ENCODE measurements at places on chromosomes 2 and 18.

DNA sequence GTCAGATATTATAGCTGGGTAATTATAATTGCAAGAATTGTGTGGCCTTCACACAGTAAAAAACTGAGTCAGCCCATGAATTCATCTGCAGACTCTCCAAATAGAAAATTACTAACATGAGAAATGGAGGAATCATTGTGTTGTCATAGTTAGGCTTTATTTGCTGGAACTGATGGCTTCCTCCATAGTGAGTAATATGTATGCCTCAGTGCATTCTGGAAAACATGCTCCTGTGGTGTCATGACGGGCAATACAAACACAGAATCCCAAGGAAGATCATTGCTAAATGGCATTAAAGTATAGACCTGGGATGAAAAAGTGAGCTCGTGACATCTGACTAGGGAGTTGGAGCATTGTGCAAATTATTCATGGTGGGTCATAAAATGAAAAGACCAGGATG lies 23.6 kb upstream of the NMS start:
- no peak for DNase-seq

- no peak for DNase-seq
Measured at GRCh38 chr2:17540813-17541530, 476 bp downstream of the VSNL1 start.

GRCh38 chr18:33702625-33703024 lies 124.6 kb downstream of the ASXL3 start:
- no peak for DNase-seq

DNA sequence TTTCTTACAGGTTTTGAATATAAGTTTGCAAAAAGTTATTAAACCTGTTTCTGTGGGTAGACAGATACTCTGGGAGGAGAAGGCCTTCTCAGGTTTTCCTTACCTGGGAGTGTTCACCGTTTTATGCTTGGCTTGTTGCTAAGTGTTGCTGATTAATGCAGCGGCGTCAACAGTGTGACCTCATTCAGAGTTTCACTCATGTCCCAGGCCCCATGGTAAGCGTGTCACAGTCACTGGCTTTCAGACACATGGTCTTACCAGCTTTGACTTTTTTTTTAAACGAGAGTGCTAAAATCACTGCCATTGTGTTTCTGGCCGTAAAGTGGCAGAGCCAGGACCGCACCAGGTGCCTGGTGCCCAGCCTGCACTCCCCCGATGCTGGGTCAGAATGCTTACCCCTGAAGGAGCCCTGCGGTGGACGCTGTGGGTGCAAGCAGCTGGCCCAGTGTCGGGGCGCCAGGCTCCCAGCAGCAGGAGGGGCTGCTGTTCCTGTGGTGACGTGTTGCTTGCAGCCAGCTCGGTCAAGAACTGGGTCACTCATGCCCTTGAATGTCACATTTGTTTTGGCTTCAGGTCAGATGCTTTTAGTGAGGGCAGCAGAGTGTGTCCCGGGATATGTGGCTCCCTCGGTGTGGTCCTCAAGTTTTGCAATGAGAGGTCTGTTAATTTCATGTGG lies 3.5 kb downstream of the CAPN10 start:
- no peak for DNase-seq

GRCh38 chr2:61978522-61978921 lies 73.0 kb downstream of the COMMD1 start:
- DNase-seq: peak; percentile 30

- peak; percentile 15 for DNase-seq
Measured at GRCh38 chr2:188369365-188369764, 77.7 kb downstream of the GULP1 start.

- DNase-seq: peak; percentile 32
Measured at GRCh38 chr2:37896319-37896718, 28.8 kb upstream of the RMDN2 start.

- no peak for DNase-seq
Measured at GRCh38 chr2:85653996-85654395, 14.0 kb downstream of the SFTPB start.

DNA sequence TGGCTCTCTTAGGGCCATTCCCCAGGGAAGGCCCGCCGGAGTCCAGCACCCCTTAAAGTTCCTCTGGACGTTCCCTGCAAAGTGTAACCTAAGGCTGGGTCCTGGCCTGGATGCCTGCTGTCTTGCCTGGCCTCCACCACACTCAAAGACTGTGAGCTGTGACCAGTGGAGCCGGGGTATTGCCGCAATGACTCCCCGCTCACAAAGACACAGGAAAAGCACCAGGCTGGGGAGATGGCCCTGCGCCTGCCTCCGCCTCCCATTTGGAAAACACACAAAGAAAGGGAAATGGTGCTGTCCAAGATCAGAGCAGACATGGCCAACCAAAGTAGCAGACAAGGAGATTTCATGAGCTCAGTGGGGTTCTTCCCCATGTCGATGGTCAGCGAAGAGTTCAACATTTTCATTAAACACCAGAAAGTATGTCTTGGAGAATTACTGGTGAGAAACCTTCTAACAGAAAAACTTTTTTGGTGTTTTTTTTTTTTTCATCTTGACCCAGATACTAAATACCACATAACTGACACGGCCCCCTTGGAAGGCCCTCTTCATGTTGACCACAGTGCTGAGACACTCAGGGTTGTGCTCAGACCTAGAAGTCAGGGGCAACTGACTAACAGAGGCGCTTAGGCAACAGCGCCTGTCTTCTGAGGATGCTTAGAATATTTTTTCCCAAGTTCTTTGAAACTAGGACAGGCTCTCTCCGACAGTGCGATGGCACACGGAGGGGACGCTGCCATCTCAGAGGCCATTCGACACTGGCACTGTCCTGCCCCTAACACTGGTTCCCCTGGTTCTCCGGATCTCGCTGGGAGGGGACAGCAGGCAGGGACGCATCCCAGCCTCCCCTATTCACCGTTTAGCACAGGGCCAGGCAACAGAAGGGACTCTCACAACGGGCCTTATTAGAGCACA lies 226.4 kb upstream of the ID2 start:
- DNase-seq: no peak

- no peak for DNase-seq
Measured at GRCh38 chr2:131035112-131035825, 58.0 kb downstream of the FAM168B start.

DNA sequence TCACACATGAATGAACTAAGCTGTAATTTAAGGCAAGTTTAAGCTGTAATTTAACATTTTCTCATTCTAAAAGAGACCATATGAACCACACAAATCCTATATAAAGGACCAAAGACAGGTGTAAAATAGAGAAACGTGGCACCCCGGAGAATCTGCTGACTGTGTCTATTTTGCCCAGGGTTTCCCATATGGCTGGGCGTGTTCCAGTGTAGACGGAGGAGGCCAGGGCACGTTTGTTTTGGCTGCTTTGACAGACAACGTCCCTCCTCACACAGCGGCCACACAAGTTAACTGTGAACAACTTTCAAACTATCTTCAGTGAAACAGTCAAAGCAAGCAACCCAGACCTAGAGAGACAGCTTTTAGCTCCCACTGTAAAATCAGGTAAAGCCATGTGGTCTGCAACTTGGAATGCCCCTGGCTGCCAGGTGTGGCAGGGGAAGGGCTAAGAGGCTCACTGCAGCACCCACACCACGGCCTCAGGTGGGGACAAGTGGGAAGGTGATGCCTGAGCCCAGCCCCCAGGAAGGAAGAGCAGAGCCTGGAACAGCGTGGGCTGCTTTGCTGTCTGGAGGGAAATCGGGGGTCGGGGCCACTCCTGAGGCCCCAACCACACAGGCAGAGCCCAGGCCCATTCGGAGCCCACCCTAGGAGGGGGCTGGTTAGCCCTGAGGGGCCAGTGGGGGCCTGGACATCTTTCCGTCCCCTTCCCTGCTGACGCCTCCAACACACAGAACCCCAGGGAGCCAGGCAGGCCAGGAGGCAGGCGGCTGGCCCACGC lies 40.7 kb downstream of the SLC66A2 start:
- DNase-seq: peak; percentile 23

DNA sequence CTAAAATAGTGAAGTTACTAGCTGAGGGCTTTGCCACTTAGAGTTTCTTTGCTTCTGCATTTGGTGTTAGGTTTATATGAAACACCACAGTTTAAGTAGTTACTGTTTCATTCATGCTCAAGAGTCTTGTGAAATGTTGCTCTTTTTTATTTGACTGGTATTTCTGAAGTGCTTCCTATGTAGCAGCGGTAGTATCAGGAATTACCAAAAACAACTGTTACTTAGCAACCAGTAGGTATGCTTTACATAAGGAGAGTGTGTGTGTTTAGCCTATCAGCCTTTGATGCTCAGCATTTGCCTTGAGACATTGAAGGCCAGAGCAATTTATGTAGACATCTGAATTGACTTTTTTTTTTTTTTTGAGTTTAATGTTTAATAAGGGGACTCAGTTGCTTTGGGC lies 3.6 kb downstream of the DIS3L2 start:
- no peak for DNase-seq

GRCh38 chr2:26884486-26884885 lies 36.6 kb downstream of the DPYSL5 start:
- DNase-seq: no peak

DNA sequence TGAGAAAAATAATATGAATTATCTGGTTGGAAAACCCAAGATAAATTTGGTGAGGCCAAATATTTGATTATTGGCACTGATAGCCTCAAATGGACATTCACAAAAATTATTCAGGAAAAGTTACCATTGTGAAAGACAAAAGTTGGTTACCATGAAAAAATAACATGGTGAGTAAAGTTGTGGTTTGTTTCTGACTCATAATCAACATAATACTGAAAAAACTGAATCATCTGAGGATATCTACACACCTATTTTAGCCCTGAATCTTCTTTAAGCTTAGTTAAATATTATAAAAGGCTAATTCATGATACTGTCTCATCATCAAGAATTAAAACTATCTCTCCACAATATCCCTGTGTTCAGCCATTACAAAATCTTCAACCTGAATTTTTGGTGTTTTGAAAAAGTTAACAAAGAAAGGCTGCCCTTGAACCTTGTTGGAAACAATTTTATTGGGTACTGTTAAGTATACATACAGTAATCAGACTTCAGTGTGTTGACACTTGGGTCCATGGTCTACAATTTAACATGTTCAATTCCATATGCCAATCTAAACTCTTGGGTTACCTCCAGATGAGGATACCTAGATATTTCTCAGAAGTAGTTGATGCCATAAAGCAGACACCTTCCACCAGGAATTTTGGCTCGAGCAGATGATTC lies 607.5 kb upstream of the SLC39A10 start:
- no peak for DNase-seq

DNA sequence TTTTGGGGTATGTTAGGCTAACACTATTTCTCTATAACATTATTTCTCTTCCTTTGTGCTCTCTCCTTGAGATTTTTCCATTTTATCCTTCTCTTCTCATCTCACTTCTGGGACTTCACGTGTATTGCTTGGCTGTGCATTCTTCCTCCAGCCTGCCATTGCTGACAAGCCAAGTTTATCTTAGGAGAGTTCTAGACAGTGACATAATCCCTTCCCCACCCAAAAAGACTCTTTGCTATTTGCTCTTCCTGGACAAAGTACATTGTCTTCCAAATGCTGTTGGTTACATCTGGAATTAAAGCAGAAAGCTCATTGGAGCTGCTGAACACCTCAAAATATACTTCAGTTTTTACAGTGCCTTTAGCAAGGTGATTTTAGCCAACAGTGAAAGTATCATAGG lies 8.9 kb downstream of the TSPYL6 start:
- DNase-seq: no peak

- no peak for DNase-seq
Measured at GRCh38 chr2:159089543-159089942, 121.1 kb downstream of the TANC1 start.

GRCh38 chr18:1895456-1896185 lies 675.7 kb downstream of the METTL4 start:
- no peak for DNase-seq

- DNase-seq: no peak
Measured at GRCh38 chr18:35619464-35619863, 37.9 kb downstream of the GALNT1 start.

- no peak for DNase-seq
Measured at GRCh38 chr2:69007603-69008002, 5.4 kb upstream of the ANTXR1 start.

DNA sequence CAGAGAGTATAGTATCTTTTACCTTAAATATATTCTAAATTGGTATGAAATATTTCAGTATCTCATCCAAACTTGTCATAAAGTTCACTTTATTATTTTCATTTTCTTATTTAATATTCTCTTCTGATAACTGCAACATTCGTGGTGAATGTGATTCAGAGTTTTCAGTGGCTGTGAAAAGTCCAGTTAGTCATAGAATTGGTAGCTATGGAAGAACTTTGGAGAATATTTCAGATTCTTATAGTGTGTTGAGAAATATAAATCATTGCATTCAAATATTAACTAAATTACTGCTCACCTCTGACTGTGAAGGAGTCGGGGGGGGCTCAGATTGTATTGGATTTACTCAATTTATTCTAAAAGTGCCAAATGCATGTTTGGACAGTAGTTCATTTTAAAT lies 178.6 kb upstream of the VWC2L start:
- no peak for DNase-seq

DNA sequence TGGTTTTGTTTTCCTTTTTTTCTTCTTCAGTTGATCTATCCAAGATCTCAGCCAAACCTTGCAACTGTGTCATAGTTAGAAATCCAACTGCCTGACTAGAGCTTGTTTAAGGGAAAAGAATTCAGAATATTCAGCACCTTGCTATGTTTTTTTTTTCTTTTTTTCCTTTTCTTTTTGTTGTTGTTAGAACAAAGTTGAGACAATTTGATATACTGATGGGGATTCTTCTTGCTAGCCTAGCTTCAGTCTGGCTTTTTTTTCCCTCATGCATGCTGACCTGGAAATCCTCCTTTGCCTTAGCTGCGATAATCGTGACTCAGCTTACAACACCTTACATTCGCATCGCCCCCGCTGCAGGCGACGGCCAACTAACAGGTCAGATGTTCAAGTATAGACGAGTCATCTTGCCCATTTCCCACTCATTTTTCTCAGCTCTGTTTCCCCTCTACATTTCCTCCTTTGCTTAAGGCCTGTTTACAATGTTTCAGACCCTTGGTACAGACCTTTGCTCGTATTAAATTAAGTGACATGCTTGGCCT lies 487.2 kb upstream of the RAB12 start:
- no peak for DNase-seq

DNA sequence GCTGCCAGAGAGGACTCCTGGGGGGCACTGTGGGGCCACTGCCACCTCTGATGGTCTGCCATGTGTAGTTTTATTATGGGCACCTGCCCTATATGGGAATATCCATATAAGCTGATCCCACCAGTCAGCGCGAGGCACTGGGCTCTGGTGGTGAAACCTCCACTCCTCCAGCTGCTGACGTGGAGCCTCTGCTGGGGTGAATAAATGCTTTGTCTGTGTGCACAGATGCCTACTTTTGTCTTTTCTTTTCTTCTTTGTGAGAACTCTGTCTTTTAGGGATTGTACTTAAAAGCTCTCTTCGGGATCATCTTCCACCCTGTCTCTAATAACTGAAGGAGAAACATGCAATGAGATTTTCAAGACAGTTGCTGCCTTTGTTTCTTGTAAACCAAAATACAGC lies 68.9 kb upstream of the NCK2 start:
- no peak for DNase-seq

DNA sequence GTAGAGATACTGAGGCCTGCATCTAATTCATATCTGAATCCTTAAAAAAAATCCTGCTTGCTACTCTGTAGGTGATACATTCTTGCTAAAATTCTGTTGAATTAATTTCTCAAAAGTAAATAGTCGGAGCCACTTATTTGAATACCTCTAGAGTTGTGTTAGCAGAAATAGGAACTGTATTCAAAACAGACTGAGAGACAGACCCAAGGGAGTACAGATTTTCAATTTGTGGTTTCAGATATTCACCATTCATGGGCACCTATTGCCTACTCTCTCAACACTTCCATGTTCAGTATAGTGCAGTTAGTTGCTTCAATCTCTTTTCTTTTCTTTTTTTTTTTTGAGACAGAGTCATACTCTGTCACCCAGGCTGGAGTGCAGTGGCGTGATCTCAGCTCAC lies 46.6 kb upstream of the CTLA4 start:
- DNase-seq: no peak

GRCh38 chr2:217360111-217360510 lies 500.2 kb upstream of the TNP1 start:
- no peak for DNase-seq
